T-helper 17 cell (primary cell): ENCODE measurements at places on chromosomes 1 and 21. TPM values are rescaled to one million over a fixed set of nuclear protein-coding genes. Genes with fewer than 3 reads are reported as not detected.

Gene CNIH3
- 2.8 TPM for total RNA-seq

- H3K27me3 ChIP-seq, result peaks cover 10% of the 10 kb centered on the region
- peaks cover 24% of the 10 kb centered on the region for H3K4me1 ChIP-seq
- H3K27ac ChIP-seq, result peak overlapping the region; percentile 88
- DNase-seq, result no peak
- H3K36me3 ChIP-seq, result peaks cover 6% of the 10 kb centered on the region
- no peak overlapping the region for H3K4me3 ChIP-seq
Observed at GRCh38 chr1:67162954-67163353, 3.3 kb upstream of the IL23R start.

Gene WNT4
- total RNA-seq, result not detected

DNA sequence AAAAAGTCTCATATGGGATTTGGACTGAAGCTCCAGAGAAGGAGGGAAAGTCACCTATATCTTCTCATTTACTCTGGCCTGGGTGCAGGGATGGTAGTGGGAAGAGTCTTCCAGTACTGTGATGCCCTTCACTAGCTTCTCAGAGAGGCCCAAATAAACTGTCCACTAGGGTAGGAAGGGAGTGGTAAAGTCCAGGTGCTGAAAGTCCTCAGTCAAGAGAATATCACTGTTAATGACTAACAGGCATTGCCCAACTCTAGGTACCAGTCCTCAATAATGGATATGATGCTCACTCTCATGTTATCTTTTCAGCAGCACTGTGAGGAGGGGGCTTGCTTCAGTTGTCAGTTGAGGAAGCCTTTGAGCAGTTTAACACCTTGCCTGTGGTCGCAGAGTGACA is 64.0 kb downstream of the LHX8 start:
- H3K27me3 ChIP-seq, result no peaks in the 10 kb centered on the region
- DNase-seq, result no peak
- H3K4me1 ChIP-seq, result no peaks in the 10 kb centered on the region
- no peak overlapping the region for H3K4me3 ChIP-seq
- no peaks in the 10 kb centered on the region for H3K36me3 ChIP-seq

GRCh38 chr21:15495965-15496364 is 233.8 kb upstream of the USP25 start:
- H3K4me3 ChIP-seq, result no peak overlapping the region
- peaks cover 11% of the 10 kb centered on the region for H3K27me3 ChIP-seq
- no peaks in the 10 kb centered on the region for H3K36me3 ChIP-seq
- H3K27ac ChIP-seq, result no peak overlapping the region
- H3K4me1 ChIP-seq, result no peaks in the 10 kb centered on the region

Gene TAS1R1
- total RNA-seq, result not detected

Gene SLAMF1
- total RNA-seq, result 67.8 TPM

- H3K27ac ChIP-seq, result no peak overlapping the region
- H3K36me3 ChIP-seq, result peaks cover 3% of the 10 kb centered on the region
- no peak overlapping the region for H3K4me3 ChIP-seq
- H3K4me1 ChIP-seq, result no peaks in the 10 kb centered on the region
- DNase-seq, result no peak
Observed at GRCh38 chr1:30700528-30701257, 22.7 kb downstream of the MATN1 start.

Gene RNU1-4
- total RNA-seq, result 3,182 TPM

- no peaks in the 10 kb centered on the region for H3K4me1 ChIP-seq
- no peak for DNase-seq
- H3K27ac ChIP-seq, result no peak overlapping the region
- H3K36me3 ChIP-seq, result no peaks in the 10 kb centered on the region
- H3K27me3 ChIP-seq, result no peaks in the 10 kb centered on the region
Observed at GRCh38 chr21:26583769-26584168, 10.7 kb upstream of the CYYR1 start.

- no peaks in the 10 kb centered on the region for H3K27me3 ChIP-seq
- peaks cover 4% of the 10 kb centered on the region for H3K36me3 ChIP-seq
- DNase-seq, result no peak
Observed at GRCh38 chr21:32413015-32413504, 554 bp downstream of the EVA1C start.

GRCh38 chr1:186494832-186495271 is 33.9 kb upstream of the PDC start:
- DNase-seq, result no peak
- H3K4me1 ChIP-seq, result no peaks in the 10 kb centered on the region
- no peak overlapping the region for H3K27ac ChIP-seq

GRCh38 chr1:151723726-151724370 is 2.5 kb downstream of the RIIAD1 start:
- DNase-seq, result no peak
- no peak overlapping the region for H3K4me3 ChIP-seq
- H3K27ac ChIP-seq, result no peak overlapping the region
- peaks cover 4% of the 10 kb centered on the region for H3K36me3 ChIP-seq

Gene LYPD8
- not detected for total RNA-seq

Gene RGS1
- total RNA-seq, result 387 TPM

Gene IL19
- total RNA-seq, result not detected

DNA sequence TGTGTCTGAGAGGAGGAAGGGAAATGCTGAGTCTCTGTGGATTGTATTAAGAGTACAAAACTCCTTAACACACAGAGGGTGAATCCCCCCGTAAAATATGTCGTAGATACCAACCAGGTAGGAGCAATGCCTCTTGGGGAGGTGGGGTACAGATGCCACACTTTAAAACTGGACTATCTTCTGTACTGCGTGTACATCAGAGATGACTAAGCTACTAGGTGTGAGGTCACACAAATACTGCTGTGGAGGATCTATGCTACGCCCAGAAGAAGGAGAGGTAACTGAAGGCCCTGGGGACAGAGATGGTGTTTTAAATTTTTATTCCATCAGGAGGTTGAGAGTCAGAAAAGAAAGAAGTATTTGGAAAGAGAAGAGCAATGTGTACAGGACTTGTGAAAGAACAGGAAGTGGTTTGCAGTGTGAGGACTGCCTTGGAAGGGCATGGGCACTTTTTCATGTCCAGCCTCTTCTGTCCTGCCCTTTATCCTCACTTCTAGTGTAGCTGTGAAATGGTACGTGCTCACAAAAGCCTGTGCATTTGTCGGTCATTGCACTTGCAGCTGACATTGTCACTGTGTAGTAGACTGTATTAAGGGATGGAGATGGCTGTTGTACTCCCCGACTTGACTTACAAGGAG is 287.8 kb upstream of the CHRM3 start:
- no peaks in the 10 kb centered on the region for H3K27me3 ChIP-seq
- no peak for DNase-seq
- H3K4me1 ChIP-seq, result no peaks in the 10 kb centered on the region
- H3K27ac ChIP-seq, result no peak overlapping the region

- no peaks in the 10 kb centered on the region for H3K27me3 ChIP-seq
- no peak for DNase-seq
- no peak overlapping the region for H3K27ac ChIP-seq
- H3K4me1 ChIP-seq, result no peaks in the 10 kb centered on the region
- H3K4me3 ChIP-seq, result no peak overlapping the region
- no peaks in the 10 kb centered on the region for H3K36me3 ChIP-seq
Observed at GRCh38 chr1:118325550-118326225, 140.7 kb upstream of the SPAG17 start.

- no peaks in the 10 kb centered on the region for H3K36me3 ChIP-seq
- peak overlapping the region; percentile 53 for H3K27ac ChIP-seq
- no peak for DNase-seq
- H3K4me3 ChIP-seq, result no peak overlapping the region
- H3K4me1 ChIP-seq, result peaks cover 23% of the 10 kb centered on the region
- no peaks in the 10 kb centered on the region for H3K27me3 ChIP-seq
Observed at GRCh38 chr1:89907727-89908212, 86.9 kb downstream of the LRRC8D start.

Gene LIPI
- total RNA-seq, result not detected

DNA sequence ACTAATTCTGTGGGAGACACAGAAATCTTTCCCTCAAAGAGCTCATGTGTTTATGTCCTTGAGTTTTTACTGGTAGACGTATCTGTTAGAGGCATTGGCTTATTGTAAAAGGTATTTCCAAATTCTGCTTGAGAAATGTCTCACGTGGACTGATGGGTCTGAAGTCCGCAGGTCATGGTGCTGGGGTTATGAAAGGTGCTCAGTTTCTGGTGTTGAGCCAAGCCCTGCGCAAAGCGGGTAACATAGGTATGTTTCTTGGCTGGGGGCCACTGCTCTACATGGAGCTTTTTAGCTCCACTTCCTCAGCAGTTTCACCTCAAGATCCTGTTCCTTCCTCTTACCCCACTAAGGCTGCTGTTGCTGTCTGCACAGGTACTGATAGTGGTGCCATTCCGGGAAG is 10.8 kb downstream of the UTP25 start:
- peaks cover 19% of the 10 kb centered on the region for H3K4me1 ChIP-seq
- no peak overlapping the region for H3K4me3 ChIP-seq
- no peaks in the 10 kb centered on the region for H3K27me3 ChIP-seq

- DNase-seq, result no peak
- peaks cover 2% of the 10 kb centered on the region for H3K4me1 ChIP-seq
- no peak overlapping the region for H3K27ac ChIP-seq
Observed at GRCh38 chr21:28635541-28635940, 357.1 kb downstream of the LTN1 start.

- H3K4me1 ChIP-seq, result no peaks in the 10 kb centered on the region
- H3K27me3 ChIP-seq, result no peaks in the 10 kb centered on the region
- no peak overlapping the region for H3K4me3 ChIP-seq
Observed at GRCh38 chr1:189605226-189605625, 872.4 kb downstream of the BRINP3 start.

Gene DPYD
- 52.3 TPM for total RNA-seq

DNA sequence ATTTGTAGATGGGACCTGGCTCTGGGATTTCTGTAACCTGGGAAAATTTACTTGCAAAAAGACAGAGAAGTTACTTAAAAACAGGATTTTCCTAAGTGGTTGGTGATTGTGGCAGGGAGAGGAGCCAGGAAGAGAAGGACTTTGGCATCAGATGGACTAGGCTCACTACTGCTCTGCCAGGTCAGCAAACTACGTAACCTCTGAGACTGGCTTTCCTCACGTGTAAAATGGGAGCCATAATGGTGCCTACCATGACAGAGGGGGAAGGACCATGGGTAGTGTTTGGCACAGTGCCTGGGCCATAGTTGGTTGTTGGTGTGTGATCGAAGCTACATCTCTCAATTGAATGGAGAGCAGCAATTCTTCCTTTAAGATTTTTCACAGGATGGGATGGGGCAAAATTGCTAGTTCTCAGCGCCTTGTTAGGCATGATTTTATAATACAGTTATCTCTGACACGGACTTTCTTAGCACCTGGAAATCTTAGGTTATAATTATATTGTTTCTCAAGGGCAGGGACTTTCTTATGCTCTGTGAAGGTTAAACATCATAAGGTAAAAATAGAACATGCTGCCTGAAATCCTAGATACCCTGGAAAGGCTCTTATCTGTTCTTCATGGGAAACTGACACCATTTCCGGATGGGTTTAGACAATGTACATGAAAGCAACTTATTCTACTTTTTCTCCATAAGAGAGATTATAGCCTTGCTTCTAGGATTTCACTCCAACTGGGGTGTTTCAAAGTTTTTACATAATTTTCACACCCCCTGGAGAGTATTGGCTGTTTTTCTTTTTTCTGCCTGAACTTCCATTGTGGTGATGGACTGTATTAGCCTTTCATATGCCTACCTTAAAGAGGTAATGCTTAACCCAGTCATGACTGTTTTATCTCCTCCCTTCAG is 10.9 kb downstream of the ROR1 start:
- no peaks in the 10 kb centered on the region for H3K4me1 ChIP-seq
- no peak for DNase-seq
- H3K27me3 ChIP-seq, result peaks cover 46% of the 10 kb centered on the region
- H3K4me3 ChIP-seq, result no peak overlapping the region

DNA sequence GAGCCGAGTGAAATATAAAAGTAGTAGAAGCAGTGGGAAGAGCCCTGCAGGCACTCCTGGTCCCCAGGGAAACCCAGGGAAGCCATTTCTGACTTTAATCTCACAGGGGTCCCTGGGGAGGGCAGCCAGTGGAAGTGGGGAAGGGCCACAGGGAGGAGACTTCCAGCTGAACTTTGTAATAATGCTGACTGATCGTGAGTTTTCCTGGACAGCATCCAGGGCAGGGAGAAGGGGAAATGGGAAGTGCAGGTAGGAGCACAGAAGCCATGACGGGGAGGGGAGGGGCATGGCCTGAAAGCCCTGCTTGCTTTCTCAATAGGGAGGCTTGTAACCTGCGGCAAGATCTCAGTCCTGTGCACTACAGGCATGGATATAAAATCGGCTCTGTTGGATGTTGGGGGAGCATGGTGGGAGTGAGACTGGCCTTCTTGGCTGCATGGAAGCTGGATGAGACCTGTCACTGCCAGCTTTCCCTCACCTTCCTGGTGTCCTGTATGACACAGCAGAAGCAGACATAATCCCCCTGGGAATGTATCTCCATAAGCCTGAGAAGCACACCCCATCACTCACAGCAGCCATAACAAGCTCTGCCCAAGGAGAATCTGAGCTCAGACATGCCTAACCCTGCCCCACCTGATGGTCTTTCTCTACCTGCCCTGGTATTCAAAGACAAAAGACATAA is 15.1 kb upstream of the MX1 start:
- no peak overlapping the region for H3K4me3 ChIP-seq
- no peak for DNase-seq
- no peak overlapping the region for H3K27ac ChIP-seq
- peaks cover 17% of the 10 kb centered on the region for H3K36me3 ChIP-seq
- H3K4me1 ChIP-seq, result no peaks in the 10 kb centered on the region

- H3K27me3 ChIP-seq, result no peaks in the 10 kb centered on the region
- no peak for DNase-seq
- no peaks in the 10 kb centered on the region for H3K36me3 ChIP-seq
Observed at GRCh38 chr21:22224261-22224660, 1226.1 kb downstream of the NCAM2 start.

- no peaks in the 10 kb centered on the region for H3K4me1 ChIP-seq
- peaks cover 3% of the 10 kb centered on the region for H3K36me3 ChIP-seq
- no peak overlapping the region for H3K4me3 ChIP-seq
- peaks cover 27% of the 10 kb centered on the region for H3K27me3 ChIP-seq
- no peak overlapping the region for H3K27ac ChIP-seq
Observed at GRCh38 chr1:56448529-56449300, 130.6 kb downstream of the PLPP3 start.
